ENCODE measurements at places on chromosomes 1 and 21.

DNA sequence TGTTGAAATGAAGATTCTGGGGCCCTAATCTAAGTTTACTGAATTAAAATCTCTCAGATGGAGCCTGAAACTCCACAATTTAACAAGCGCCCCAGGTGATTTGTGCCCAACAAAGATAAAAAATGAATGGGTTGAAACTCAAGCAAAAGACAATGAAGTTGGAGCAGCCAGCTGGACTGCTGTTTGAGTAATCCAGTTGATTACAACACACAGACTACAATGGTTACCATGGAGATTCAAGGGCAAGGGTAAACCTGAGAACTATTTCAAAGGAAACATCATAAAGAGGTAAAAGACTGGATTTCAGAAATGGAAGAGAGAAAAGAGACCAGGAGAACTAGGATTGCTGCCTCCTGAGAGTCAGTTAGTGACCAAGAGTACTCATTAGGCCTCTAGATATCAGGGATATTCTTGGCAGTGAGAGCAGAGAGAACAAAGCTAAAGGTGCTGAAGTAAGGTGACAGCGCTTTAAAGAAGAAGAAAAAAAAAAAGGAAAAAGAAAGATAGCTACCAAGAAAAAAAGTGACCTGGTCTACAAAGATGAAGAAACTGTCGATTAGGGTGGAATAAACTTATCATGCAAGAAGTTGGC, 44.5 kb downstream of the LRRC53 start:
- peak; percentile 91 for DNase-seq

GRCh38 chr1:116945996-116946395, 36.3 kb downstream of the PTGFRN start:
- DNase-seq, result no peak

DNA sequence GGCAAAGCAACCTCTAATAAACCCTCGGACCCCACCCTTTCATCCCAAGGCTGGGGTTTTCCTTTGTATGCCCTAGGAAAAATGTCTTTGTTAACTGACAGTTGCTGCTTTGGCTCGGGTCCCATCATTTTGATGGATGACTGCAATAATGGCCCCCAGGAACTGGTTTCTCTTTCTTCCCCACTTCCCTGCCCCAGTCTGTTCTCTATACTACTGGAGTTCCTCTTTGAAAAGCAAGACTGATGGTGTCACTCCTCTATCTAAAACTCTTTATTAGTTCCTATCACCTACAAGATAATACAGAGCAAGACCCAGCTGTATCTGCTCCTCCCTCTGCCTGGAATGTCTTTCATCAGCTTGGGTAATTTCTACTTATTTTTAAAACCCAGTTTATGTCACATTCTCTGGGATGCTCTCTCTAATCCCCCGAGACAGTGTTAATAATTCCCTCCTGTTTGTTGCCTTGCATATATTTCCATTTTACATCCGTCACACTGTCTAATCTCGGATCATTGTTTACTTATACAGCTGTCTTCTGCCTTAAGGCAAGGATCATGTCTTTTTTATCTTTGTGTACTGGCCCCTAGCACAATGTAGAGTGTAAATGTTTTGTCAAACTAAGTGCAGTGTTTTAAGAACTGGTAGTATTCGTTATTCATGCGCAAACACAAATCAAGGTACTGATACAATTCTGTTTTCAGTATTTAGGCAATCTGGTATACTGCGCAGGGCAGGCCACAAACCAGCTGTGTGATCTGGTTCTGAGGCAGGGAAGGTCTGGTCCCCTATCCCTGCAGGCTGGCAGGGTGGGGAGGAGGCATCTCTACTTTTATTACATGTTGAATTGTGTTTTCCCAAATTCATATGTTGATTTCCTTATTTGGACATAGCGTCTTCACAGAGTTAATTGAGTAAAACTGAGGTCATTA, 16.1 kb downstream of the SLAMF1 start:
- peak; percentile 18 for DNase-seq

GRCh38 chr1:24600551-24600950, 42.6 kb upstream of the SRRM1 start:
- DNase-seq, result no peak

GRCh38 chr1:37485902-37486679, 11.7 kb downstream of the ZC3H12A start:
- DNase-seq, result no peak

- peak; percentile 66 for DNase-seq
Observed at GRCh38 chr1:234188454-234188792, 184.8 kb upstream of the COA6 start.

GRCh38 chr21:45235488-45235887, 52.2 kb downstream of the POFUT2 start:
- no peak for DNase-seq

- DNase-seq, result no peak
Observed at GRCh38 chr1:29315876-29316275, 79.6 kb downstream of the PTPRU start.

GRCh38 chr1:167623951-167624350, 6.1 kb upstream of the RCSD1 start:
- no peak for DNase-seq

GRCh38 chr1:24987875-24988557, 57.9 kb upstream of the RUNX3 start:
- DNase-seq, result no peak

DNA sequence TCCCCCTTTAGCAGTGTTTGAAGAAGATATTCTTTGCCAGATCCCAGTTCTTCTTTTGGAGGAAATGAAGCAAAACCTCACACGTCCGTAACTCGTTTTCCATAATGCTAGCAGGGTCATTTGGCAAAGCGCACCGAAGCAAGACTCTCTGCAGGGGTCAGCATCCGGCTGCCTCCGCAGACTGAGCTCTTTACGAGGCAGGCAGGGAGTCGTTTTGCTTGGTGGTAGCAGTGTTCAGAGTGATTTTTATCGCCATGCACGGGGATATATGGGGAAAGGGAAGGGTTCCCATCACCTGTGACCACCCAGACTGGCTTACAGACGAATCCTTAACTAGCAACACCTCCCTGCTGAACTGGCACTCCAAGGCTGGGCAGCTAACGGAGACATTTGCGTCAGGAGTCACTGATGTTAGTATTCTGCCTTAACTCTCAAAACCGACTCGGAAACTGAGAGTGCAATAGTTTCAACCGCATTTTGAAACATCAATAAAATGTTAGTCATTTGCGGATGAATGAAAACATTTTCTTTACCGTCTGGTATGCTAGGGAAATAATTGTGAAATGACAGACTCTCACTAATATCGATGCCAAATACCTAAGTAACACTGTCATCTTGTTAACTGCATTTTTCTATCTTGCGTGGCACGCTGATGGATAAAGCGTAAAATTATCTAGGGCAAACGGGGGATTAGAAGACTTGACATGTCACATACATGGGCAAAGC, 2.2 kb upstream of the NEGR1 start:
- peak; percentile 80 for DNase-seq

DNA sequence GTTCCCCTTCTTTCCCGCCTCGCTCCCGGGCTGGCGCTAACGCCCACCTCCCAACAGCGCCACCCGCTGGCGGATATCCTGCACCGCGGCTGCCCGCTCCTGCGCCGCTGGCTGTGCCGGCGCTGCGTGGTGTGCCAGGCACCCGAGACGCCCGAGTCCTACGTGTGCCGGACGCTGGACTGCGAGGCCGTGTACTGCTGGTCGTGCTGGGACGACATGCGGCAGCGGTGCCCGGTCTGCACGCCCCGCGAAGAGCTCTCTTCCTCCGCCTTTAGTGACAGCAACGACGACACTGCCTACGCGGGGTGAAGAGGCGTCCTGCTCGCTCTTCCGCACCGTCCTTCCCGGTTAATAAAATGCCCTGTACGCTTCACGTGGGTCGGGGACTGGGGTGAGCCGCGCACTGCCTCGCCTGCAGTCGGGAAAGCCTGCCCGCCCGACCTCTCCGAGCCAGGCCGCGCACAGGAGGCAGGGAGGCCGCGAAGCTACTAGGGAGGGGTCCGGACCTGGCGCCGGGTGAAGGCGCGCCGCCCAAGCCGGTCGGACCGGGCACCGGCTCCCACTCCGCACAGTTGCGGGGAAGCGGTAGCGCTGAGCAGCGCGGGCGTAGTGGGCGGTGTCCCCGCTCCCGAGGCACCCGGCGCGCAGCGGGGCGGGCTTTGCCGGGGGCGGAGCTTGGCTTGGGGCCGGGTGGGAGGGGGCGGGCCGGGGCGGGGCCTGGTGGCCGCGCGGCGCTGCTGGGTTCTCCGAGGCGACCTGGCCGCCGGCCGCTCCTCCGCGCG, at the start of gene ADAM15:
TSS of gene ADAM15 (plus strand) at position 757 of the 782 bp plus-strand sequence. CDS start 71 bp downstream, outside the sequence.
- DNase-seq, result peak; percentile 97

- no peak for DNase-seq
Observed at GRCh38 chr21:14862794-14863720, 201.7 kb downstream of the NRIP1 start.

GRCh38 chr1:240193679-240194078, 102.0 kb downstream of the FMN2 start:
- DNase-seq, result no peak

DNA sequence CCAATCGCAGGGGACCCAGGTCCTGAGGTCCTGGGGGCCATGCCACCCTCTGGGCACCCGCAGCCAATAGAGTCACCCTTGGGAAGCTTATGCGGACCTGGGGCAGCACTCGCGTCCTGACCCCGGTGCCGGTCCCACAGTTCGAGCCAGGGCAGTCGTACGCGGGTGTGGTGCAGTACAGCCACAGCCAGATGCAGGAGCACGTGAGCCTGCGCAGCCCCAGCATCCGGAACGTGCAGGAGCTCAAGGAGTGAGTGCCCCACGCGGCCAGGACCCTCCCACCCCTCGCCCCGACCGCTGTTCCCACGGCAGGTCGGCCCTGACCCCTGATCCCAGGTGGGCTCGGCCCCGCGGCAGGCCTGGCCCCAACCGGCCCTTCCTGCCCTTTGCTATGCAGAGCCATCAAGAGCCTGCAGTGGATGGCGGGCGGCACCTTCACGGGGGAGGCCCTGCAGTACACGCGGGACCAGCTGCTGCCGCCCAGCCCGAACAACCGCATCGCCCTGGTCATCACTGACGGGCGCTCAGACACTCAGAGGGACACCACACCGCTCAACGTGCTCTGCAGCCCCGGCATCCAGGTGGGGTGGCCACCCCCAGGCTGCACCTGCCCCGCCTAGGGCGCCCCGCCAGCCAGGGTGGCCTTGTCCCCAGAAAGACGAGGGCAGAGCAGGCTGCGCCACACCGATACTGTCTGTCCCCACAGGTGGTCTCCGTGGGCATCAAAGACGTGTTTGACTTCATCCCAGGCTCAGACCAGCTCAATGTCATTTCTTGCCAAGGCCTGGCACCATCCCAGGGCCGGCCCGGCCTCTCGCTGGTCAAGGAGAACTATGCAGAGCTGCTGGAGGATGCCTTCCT, 20.5 kb downstream of the COL6A1 start:
- DNase-seq, result no peak

DNA sequence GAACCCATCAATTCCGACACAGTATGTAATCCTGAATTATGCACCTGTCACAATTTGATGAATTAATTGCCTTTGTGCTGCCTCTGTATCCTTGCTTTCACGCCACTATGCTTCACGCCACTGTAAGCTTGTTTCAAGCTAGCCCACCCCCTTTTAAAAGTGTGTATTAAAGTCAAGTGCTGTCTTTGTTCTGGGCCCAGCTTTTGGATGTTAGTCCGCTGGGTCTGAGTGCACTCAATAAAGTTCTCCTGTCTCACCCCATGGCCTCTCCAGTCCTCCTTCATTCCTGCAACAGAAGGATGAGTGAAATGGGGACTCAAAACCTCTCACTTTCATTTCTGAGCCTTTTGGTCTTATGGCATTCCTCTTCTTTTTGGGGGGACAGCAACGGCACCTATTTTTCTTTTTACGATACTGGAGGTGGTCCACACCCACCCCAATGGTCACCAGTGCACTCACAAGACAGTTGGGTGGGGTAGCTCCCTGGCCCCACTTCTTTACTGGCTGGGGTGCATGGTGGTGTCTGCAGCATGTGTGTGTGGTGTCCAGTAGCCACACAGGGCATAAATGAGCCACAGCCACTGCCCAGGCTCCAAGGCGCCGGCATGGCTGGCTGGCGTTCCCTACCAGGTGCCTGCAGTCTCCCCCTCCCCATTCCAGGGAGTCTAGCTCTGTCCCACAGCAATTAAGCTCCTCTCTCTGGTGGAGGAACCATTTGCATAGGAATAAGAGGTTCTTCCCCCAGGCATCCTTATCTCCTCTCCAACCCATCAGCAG, 1.8 kb downstream of the THEM4 start:
- DNase-seq, result no peak

DNA sequence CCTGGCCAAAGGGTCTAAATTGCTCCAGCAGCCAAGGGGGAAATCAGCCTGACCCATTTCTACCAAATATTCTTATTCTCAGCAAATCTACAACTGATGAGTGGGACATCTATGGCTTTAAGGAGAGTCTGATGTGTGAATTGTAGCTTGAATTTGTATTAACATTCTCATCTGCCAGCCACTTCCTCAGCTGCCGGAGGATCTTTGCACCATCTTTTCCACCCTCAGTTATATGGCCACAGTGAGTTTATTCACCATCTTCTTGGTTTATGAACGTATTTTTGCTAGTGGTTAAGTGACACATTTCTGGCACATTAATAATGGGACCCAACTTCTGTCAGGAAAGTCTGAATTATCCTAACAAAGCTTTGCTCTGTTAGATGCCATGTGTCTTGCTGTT, 69.6 kb downstream of the COLGALT2 start:
- no peak for DNase-seq

DNA sequence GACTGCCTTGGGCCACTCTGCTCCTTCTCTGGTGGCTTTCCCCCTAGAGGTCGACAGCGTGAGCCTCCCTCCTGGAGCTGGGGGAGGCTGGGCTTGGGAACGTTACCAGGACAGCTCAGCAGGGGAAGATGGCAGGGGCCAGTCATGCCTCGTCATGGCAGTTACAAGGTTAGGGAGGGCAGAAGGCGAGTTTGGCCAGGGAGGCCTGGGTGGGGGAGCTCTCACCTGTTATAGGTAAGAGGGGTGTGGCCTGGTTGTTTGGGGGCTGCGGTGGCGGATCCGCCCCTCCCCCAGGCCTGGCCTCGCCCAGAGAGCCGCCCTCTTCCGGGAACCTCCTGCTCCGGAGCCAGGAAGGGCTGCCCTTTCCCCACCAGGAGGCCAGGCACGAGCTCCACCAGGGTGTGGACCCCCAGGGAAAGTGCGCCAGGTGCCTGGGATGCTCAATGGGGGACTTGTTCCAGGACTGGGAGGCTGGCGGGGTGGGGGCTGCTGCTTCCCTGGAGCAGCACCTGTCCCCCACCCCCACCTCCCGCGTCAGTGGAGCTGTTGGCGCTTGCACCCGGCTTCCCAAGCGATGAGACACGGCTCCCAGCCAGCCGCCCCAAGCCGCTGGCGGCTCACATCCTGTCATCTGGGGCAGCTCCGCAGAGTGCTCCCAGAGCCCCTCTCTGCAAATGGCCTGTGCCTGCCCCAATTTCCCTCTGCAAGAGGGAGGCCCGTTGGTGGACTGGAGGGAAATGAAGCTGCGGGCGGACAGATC, 23.6 kb upstream of the PKP1 start:
- no peak for DNase-seq

- no peak for DNase-seq
Observed at GRCh38 chr1:233367057-233367803, 39.7 kb downstream of the MAP3K21 start.
